ENCODE measurements at places on chromosomes 2 and 18. TPM values are rescaled to one million over a fixed set of nuclear protein-coding genes. Genes with fewer than 3 reads are reported as not detected.

Gene SLC9A4
- not detected for total RNA-seq

Gene PELI1
- 1.3 TPM for total RNA-seq

Gene RASGRP3
- 1.5 TPM for total RNA-seq

Gene IL18RAP
- total RNA-seq: not detected

Gene RBM44
- 0.21 TPM for total RNA-seq

Gene ITPRIPL1
- not detected for total RNA-seq

Gene ALPI
- total RNA-seq: not detected

Gene GPD2
- total RNA-seq: 26.4 TPM

Gene LOXL3
- 0.45 TPM for total RNA-seq

Gene MAP4K4
- 60.9 TPM for total RNA-seq

Gene PXDN
- 10.8 TPM for total RNA-seq

Gene TDRD15
- not detected for total RNA-seq

Gene POU3F3
- 0.05 TPM for total RNA-seq

Gene ERBB4
- not detected for total RNA-seq

Gene DES
- total RNA-seq: 0.17 TPM

All from A549 treated with CpdA at 1 μM for 4 hours (cell line).